Activated B cell treated with CpG ODN at 0.5 μM for 24 hours (primary cell): ENCODE measurements at places on chromosomes 2 and 18. TPM values are rescaled to one million over a fixed set of nuclear protein-coding genes. Genes with fewer than 3 reads are reported as not detected.

GRCh38 chr2:24618144-24618543 lies 127.1 kb downstream of the NCOA1 start:
- no peaks in the 10 kb centered on the region for H3K27me3 ChIP-seq
- H3K4me3 ChIP-seq = no peak overlapping the region
- no peak for DNase-seq
- no peaks in the 10 kb centered on the region for H3K36me3 ChIP-seq

DNA sequence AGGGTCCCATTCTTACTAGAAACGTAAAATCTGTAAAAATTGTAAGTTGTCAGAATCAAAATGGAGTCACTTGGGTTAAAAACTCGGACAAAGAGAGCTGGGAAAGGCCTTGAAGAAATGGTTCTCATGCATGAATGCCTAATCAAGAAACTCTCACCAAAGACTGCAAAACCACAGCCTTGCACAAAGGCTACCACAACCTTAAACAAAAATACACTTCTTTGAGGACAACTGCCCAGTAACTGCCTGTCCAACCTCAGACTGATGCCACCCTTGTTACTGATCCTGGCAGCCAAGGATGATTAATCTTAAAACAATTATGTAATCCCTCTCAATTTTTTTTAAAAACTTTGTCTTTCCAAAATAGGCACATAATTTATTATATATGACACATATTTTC lies 299.3 kb downstream of the CCDC85A start:
- H3K27me3 ChIP-seq = no peaks in the 10 kb centered on the region
- DNase-seq = no peak
- no peak overlapping the region for H3K27ac ChIP-seq
- no peaks in the 10 kb centered on the region for H3K36me3 ChIP-seq

- H3K36me3 ChIP-seq = no peaks in the 10 kb centered on the region
- H3K4me1 ChIP-seq = no peaks in the 10 kb centered on the region
- no peaks in the 10 kb centered on the region for H3K27me3 ChIP-seq
- DNase-seq = no peak
- no peak overlapping the region for H3K27ac ChIP-seq
Measured at GRCh38 chr2:195820373-195820772, 163.3 kb downstream of the SLC39A10 start.

DNA sequence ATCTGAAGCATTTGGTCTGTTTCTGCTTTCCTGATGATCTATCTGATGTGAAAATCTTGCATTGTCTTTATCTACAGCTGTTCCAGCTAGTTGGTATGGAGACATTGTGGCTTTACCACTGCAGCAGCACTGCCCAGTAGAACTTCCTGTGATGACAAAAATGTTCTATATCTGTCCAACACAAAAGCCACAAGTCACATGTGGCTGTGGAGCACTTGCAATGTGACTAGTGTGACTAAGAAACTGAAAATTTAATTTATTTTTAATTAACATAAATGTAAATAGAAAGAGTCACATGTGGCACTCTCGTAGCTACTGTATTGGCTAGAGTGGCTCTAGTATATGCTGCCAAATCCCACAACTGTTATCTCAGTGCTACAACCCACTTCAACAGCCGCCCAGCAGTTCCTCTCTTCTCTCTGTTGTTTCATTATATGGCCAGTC lies 425.7 kb downstream of the SETBP1 start:
- peak overlapping the region; percentile 21 for H3K4me3 ChIP-seq
- peaks cover 2% of the 10 kb centered on the region for H3K4me1 ChIP-seq
- no peaks in the 10 kb centered on the region for H3K36me3 ChIP-seq
- H3K27ac ChIP-seq = no peak overlapping the region
- H3K27me3 ChIP-seq = no peaks in the 10 kb centered on the region
- peak; percentile 17 for DNase-seq

- H3K4me3 ChIP-seq = no peak overlapping the region
- no peaks in the 10 kb centered on the region for H3K4me1 ChIP-seq
- H3K36me3 ChIP-seq = no peaks in the 10 kb centered on the region
Measured at GRCh38 chr2:237222178-237222577, 136.5 kb downstream of the COPS8 start.

GRCh38 chr2:131127076-131127475 lies 21.9 kb downstream of the PLEKHB2 start:
- no peaks in the 10 kb centered on the region for H3K27me3 ChIP-seq
- DNase-seq = no peak
- H3K36me3 ChIP-seq = peaks cover 88% of the 10 kb centered on the region
- H3K27ac ChIP-seq = no peak overlapping the region

GRCh38 chr18:44536046-44536445 lies 144.6 kb upstream of the SETBP1 start:
- H3K4me1 ChIP-seq = peaks cover 29% of the 10 kb centered on the region
- no peak overlapping the region for H3K4me3 ChIP-seq
- no peaks in the 10 kb centered on the region for H3K27me3 ChIP-seq
- DNase-seq = no peak

GRCh38 chr2:160472839-160473251 lies 20.8 kb downstream of the RBMS1 start:
- H3K27ac ChIP-seq = no peak overlapping the region
- H3K4me3 ChIP-seq = no peak overlapping the region
- H3K4me1 ChIP-seq = no peaks in the 10 kb centered on the region

GRCh38 chr2:165985120-165985519 lies 31.5 kb upstream of the TTC21B start:
- H3K4me3 ChIP-seq = no peak overlapping the region
- no peaks in the 10 kb centered on the region for H3K36me3 ChIP-seq
- no peak for DNase-seq
- no peak overlapping the region for H3K27ac ChIP-seq
- H3K4me1 ChIP-seq = no peaks in the 10 kb centered on the region
- H3K27me3 ChIP-seq = peaks cover 5% of the 10 kb centered on the region

DNA sequence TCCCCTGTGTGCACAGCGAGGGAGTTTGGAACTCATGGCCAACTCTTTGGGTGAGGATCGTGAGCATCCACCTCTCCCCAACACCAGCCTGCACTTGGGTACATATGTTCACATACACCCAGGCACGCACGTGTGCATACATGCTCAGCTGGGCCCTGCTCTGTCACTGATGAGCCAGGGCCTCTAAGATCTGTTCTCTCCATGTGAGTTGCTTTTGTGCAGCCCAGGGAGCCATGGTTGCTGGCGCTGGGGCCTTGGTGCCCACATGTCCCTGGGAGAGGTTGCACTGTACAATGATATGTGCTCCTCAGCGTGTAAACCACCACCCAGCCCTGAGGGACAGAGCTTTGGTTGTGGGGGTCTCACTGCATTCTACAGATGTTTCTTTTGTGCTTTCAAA lies 44.1 kb downstream of the KLHL29 start:
- no peak overlapping the region for H3K27ac ChIP-seq
- no peak overlapping the region for H3K4me3 ChIP-seq
- H3K36me3 ChIP-seq = no peaks in the 10 kb centered on the region
- H3K4me1 ChIP-seq = no peaks in the 10 kb centered on the region
- H3K27me3 ChIP-seq = no peaks in the 10 kb centered on the region
- DNase-seq = no peak

DNA sequence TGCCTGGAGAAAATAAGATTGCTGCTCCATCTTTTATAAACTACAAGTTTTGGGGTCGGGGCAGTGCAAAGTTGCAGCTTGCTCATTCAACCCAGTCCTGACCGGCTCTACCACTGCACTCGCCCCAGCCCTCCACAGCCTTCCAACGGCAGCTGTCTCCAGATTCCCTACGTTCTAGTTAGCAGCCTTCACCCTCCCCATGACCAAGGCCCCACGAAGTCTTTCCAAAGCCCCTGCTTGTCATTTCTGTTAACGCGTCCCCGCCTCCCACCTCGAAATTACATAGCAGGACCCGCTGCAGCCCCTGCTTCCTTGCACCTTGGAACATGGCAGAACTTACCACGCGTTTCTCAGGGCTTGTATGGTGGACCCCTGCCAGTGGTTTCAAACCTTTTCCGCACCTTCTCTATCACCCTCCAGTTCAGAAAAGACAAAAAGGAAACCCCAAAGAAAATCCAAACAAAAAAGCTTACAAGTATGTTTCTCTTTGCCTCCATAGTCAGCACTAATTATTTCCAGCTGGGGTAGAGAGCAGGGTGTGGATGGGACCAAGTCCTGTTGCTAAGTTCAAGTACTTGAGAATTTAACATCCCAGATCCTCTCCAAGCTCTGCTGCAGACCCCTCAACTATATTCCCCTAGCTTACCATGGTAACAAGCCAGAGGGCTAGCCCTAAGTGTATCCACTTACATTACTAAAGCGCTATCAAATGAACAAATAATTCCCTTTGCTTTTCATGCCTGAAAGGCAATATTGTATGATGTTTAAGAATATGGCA lies 161.5 kb downstream of the TGIF1 start:
- no peak for DNase-seq
- H3K4me1 ChIP-seq = peaks cover 7% of the 10 kb centered on the region
- H3K27me3 ChIP-seq = no peaks in the 10 kb centered on the region
- H3K4me3 ChIP-seq = no peak overlapping the region
- no peak overlapping the region for H3K27ac ChIP-seq
- no peaks in the 10 kb centered on the region for H3K36me3 ChIP-seq

Gene ZNF2
- total RNA-seq = 4.9 and 5.3 TPM in 2 replicates

Gene LPIN2
- 21.8 and 24.4 TPM in 2 replicates for total RNA-seq

Gene SPATA3
- total RNA-seq = not detected in 2 replicates

Gene PSD4
- 161 and 182 TPM in 2 replicates for total RNA-seq

Gene POMC
- 3.2 and 4.4 TPM in 2 replicates for total RNA-seq
